ENCODE measurements at places on chromosomes 4 and X.

GRCh38 chr4:35247047-35247446, 997.3 kb downstream of the ARAP2 start:
- no peak overlapping the region for H3K4me3 ChIP-seq
- H3K4me1 ChIP-seq, result no peaks in the 10 kb centered on the region
- no peaks in the 10 kb centered on the region for H3K27me3 ChIP-seq
- no peaks in the 10 kb centered on the region for H3K36me3 ChIP-seq

GRCh38 chr4:169803413-169803812, 45.7 kb upstream of the HPF1 start:
- H3K27me3 ChIP-seq, result peaks cover 10% of the 10 kb centered on the region
- H3K36me3 ChIP-seq, result no peaks in the 10 kb centered on the region
- H3K4me1 ChIP-seq, result no peaks in the 10 kb centered on the region
- no peak overlapping the region for H3K4me3 ChIP-seq
- no peak for DNase-seq
- H3K27ac ChIP-seq, result no peak overlapping the region

GRCh38 chrX:132665676-132666075, 176.8 kb upstream of the MBNL3 start:
- peaks cover 6% of the 10 kb centered on the region for H3K27me3 ChIP-seq
- no peaks in the 10 kb centered on the region for H3K36me3 ChIP-seq
- no peak overlapping the region for H3K27ac ChIP-seq
- no peaks in the 10 kb centered on the region for H3K4me1 ChIP-seq

DNA sequence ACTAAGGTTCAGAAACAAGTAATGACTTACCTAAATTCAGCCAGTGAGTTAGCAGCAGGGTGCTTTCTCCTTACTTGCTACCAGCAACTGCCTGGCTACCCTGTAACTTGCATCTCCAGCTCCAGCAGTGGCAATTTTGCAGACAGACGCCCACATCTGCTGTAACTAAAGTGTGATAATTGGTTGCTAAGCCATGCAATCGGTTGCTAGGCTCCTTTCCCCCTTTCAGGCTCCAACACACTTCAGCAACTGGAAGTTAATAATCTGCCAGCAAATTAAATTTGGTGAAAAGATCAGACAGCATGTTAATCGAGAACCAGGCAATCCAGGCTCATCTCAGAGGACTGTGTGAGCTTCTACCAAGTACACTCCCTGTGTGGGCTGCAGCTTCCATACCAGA, 24.2 kb upstream of the ARHGEF9 start:
- H3K36me3 ChIP-seq, result no peaks in the 10 kb centered on the region
- no peaks in the 10 kb centered on the region for H3K27me3 ChIP-seq
- no peak for DNase-seq
- no peaks in the 10 kb centered on the region for H3K4me1 ChIP-seq
- H3K27ac ChIP-seq, result no peak overlapping the region
- no peak overlapping the region for H3K4me3 ChIP-seq

- no peaks in the 10 kb centered on the region for H3K27me3 ChIP-seq
- H3K4me3 ChIP-seq, result no peak overlapping the region
- no peaks in the 10 kb centered on the region for H3K36me3 ChIP-seq
Observed at GRCh38 chr4:27360790-27361267, 500.2 kb downstream of the STIM2 start.

GRCh38 chr4:114136069-114136468, 156.6 kb upstream of the ARSJ start:
- DNase-seq, result no peak
- no peak overlapping the region for H3K27ac ChIP-seq
- no peak overlapping the region for H3K4me3 ChIP-seq
- no peaks in the 10 kb centered on the region for H3K4me1 ChIP-seq
- H3K36me3 ChIP-seq, result no peaks in the 10 kb centered on the region

DNA sequence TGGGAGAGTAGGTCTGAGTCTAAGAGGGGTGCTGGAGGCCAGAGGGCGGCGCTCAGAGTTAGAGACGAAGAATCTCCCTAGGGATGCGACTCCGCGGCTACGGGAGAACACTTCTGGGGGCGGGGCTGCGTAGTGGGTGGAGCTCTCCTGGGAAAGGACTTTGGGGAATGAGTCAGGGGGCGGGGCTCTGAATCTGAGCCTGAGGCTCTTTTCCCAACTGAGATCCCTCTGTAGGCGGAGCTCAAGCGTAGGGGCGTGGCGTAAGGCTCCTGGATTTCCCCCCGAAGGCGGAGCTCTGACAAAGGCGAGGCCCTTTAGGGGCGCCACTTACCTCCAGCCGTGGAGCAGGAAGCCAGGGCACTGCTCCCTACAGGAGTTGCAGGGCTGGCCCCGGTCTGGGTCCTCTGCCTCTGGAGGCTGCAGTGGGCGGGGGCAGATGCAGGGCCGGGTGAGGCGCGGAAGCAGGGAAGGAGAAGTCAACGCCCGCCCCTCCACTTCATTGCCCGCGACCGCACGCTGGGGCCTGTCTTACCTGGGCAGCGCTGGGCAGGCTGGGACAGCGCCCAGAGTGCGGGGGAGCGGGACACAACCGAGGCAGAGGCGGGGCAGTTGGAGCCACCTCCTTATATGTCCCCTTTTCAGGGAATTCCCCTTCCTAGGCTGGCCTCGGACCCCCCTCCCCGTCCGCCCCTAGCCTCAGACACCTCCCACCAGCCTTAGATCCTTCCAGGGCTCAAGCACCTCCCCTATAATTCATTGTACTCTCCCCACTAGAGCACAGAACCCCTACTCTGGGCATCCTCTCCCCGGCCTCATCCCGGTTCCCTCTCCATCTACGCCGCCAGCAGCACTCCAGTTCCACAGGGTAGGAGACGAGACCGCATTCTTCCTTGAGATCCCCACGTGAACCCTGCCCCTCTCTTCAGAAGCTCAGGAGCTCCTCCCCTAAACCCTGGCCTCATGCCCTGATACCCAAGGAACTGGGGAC, 1.6 kb downstream of the PRICKLE3 start:
- peaks cover 12% of the 10 kb centered on the region for H3K36me3 ChIP-seq
- peak; percentile 34 for DNase-seq
- no peaks in the 10 kb centered on the region for H3K27me3 ChIP-seq

GRCh38 chr4:15689540-15689939, 7.9 kb downstream of the FAM200B start:
- peaks cover 21% of the 10 kb centered on the region for H3K36me3 ChIP-seq
- no peak overlapping the region for H3K4me3 ChIP-seq
- H3K27ac ChIP-seq, result no peak overlapping the region
- H3K4me1 ChIP-seq, result peaks cover 2% of the 10 kb centered on the region

GRCh38 chr4:61489927-61490326, 289.8 kb downstream of the ADGRL3 start:
- no peaks in the 10 kb centered on the region for H3K36me3 ChIP-seq
- H3K27me3 ChIP-seq, result no peaks in the 10 kb centered on the region
- no peaks in the 10 kb centered on the region for H3K4me1 ChIP-seq
- no peak overlapping the region for H3K27ac ChIP-seq
- DNase-seq, result no peak
- no peak overlapping the region for H3K4me3 ChIP-seq

DNA sequence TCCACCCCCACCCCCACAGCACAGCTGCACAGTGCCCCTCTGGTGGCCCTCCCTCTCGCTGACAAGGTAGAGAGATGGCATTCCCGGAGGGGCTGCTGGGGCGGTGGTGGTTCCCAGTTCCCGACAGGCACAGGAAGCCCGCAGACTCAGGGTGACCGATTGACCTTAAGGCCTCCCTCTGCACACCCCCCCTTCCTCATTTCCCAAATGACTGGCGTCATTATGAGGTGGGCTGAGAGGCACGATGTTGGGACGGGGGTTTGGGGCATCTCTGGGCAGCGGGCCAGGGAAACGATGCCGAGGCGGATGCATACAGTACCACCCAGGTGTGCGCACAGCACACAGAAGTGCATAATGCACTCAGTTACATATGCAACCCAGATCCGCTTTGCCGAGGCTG, 3.5 kb upstream of the TIMP1 start:
- no peaks in the 10 kb centered on the region for H3K27me3 ChIP-seq
- H3K4me3 ChIP-seq, result no peak overlapping the region
- peaks cover 10% of the 10 kb centered on the region for H3K4me1 ChIP-seq
- H3K27ac ChIP-seq, result no peak overlapping the region
- no peak for DNase-seq
- peaks cover 2% of the 10 kb centered on the region for H3K36me3 ChIP-seq

- no peaks in the 10 kb centered on the region for H3K27me3 ChIP-seq
- no peaks in the 10 kb centered on the region for H3K36me3 ChIP-seq
- no peaks in the 10 kb centered on the region for H3K4me1 ChIP-seq
- H3K27ac ChIP-seq, result no peak overlapping the region
- no peak overlapping the region for H3K4me3 ChIP-seq
Observed at GRCh38 chrX:96576368-96576767, 108.3 kb upstream of the DIAPH2 start.

DNA sequence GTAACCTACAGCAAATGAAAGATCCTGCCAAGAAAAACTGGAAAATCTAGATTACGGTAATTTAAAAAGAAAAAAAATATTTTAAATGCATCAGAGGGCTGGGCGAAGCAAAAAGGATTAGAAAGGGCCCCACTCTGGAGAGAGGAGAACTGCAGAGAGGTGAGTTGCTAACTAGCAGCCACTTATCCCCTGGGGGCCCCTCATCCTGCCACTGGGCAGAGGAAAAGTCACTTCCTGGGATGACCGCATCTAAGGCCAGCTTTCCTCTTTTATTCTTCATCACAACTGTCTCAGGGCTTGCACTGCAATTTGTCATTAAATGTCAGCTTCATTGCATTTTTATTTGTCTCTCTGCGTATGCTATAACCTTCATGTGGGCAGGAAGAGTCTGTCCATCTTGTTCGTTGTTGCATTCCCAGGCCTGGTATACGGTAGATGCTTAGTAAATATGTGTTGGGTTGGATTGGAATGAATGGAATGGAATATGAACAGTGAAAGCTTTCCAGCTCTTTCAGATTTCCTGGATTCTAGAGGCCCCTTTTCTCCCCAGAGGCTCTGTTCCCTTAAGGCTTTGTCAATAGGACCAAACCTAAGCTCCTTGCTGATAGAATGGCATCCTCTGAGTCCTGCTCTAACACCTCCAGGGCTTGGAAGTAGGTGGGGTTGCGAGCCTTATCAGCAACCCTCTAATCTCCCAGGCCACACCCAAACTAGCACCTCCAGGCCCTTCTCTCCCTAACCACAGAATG, 58.9 kb downstream of the TLR10 start:
- no peaks in the 10 kb centered on the region for H3K27me3 ChIP-seq
- H3K4me3 ChIP-seq, result no peak overlapping the region
- no peak overlapping the region for H3K27ac ChIP-seq
- H3K4me1 ChIP-seq, result peaks cover 7% of the 10 kb centered on the region
- H3K36me3 ChIP-seq, result no peaks in the 10 kb centered on the region

DNA sequence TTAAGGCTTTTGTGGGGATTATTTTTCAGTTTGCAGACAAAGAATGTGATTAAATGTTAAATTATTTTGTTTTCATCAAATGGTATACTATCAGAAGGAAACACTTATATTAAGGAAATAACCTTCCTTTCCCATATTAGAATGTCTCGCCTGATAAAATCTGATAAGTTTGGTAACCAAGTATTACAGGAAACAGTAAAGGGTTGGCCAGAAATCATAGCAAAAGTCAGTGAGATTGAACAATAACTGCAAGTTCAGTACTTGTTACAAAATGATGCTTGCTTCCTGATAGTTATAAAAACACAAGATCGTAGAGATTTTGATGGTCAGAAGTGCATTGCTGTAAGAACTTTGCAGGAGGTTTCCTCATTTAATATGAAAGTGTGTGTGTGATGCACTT, 40.5 kb downstream of the FABP2 start:
- no peak for DNase-seq
- H3K4me1 ChIP-seq, result peaks cover 9% of the 10 kb centered on the region
- H3K4me3 ChIP-seq, result no peak overlapping the region
- H3K27me3 ChIP-seq, result no peaks in the 10 kb centered on the region
- peaks cover 11% of the 10 kb centered on the region for H3K36me3 ChIP-seq

GRCh38 chr4:153733751-153734448, 25.9 kb downstream of the RNF175 start:
- DNase-seq, result no peak
- no peak overlapping the region for H3K27ac ChIP-seq
- H3K4me3 ChIP-seq, result no peak overlapping the region
- no peaks in the 10 kb centered on the region for H3K36me3 ChIP-seq
- H3K4me1 ChIP-seq, result peaks cover 5% of the 10 kb centered on the region
- peaks cover 14% of the 10 kb centered on the region for H3K27me3 ChIP-seq

DNA sequence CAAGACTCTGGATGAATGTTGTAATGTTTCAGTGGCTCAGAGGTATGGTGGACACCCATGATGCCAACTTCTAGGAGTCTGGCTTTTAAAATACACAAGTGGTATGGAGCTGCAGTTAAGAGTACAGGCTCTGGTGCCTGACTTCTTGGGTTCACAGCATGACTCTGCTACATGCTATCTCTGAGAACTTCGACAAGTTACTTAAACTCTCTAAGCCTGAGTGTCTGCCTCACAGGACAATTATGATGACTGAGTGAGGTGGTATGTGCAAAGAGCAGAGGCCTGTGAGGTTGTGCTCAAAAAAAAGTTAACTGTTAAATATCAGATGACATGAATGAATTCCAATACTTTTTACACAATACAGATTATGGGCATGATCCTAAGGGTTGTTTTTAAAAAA, 90.9 kb upstream of the SRD5A3 start:
- H3K27me3 ChIP-seq, result peaks cover 3% of the 10 kb centered on the region
- no peak for DNase-seq
- H3K27ac ChIP-seq, result no peak overlapping the region

- DNase-seq, result no peak
- no peaks in the 10 kb centered on the region for H3K36me3 ChIP-seq
- H3K4me3 ChIP-seq, result no peak overlapping the region
Observed at GRCh38 chr4:87589531-87589930, 18.8 kb upstream of the DSPP start.

DNA sequence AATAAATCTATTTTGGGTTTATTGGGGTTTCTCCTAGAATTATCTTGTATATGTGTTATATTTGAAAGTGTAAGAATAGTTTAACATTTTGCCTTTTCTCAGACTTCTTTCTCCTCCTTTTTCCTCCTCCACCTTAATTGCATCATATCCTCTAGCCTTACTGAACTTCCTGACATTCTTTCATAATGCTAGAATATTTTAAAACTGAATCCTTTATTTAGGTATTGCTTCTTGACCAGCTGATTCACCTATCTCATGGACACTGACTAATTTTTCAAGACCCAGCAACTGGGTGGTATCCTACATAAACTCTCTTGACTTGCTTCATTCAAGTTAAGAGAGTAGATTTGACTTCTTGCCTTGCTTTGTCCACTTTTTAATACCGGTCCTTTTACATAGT, 1508.9 kb downstream of the STIM2 start:
- H3K36me3 ChIP-seq, result no peaks in the 10 kb centered on the region
- DNase-seq, result no peak
- H3K27ac ChIP-seq, result no peak overlapping the region

- H3K27me3 ChIP-seq, result no peaks in the 10 kb centered on the region
- no peak overlapping the region for H3K4me3 ChIP-seq
- no peak overlapping the region for H3K27ac ChIP-seq
- no peaks in the 10 kb centered on the region for H3K4me1 ChIP-seq
Observed at GRCh38 chrX:111411557-111411956, 435 bp downstream of the DCX start.
